AG08396 (cell line): ENCODE measurements at places on chromosomes 2 and 18.

DNA sequence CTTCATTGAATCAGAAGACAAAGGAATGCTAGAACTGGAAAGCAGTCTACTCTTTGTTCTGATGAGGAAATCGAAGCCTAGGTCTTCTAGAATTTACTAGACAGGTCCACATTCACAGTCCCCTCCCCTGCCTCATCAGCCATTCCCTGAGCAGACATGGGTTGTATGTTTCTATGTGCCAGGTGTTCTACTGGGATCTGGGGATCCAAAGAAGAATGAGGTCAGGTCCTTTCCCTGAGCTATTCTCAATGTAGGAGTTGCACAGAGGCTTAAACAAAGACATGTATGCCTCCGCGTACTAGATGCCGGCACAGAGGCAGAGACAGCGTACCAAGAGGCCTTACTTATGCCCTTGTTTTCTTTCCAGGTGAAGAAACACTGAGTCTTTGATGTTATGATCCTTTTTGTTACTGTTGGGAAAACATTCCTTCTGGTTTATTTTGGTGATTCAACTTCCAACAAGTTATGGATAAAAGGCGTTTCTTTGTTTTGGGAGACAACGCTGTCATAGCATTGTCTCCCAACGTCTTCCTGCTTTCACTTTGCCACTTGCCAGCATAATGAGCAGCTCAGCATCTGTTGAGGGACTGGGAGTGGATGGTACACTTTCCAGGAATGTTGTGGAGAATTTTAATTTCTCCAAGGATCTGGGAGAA lies 174.4 kb downstream of the ALPK2 start:
- DNase-seq = no peak

GRCh38 chr2:43034921-43035320 lies 191.5 kb downstream of the ZFP36L2 start:
- DNase-seq = no peak

- no peak for DNase-seq
Measured at GRCh38 chr2:214899751-214900150, 90.3 kb upstream of the BARD1 start.

DNA sequence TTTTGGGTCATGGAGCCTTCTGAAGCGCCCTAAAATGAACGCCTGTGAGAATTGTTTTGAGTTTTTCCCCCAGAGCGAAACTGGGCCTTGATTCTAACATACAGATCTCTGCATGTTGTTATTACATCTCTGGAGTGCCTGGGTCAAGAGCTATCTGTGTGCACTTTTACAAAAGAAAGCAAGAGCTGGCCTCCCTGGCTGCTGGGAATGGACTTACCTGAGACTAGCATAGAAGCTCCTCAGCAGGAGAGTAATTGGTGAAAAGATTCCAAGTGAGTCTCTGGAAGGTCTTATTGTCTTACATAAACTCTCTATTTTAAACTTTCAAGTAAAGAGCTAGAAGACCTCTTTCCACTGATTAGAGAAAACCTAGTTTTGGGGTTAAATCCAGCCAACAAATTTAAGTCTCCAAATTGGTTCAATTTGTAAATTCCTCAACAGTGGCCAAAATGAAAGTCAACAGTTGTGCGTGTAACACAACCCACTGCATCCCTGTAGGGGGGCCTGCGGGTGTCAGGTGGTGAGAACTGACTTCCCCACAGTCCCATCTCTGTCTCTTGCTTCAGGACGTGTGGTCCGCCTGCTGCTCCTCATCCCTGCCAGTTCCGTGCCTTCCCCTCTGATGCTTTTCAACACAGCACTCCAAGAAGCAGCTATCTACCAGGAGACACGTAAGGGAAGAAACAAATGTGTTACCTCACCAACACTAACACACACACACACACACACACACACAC lies 206.1 kb downstream of the SH3BP4 start:
- no peak for DNase-seq

DNA sequence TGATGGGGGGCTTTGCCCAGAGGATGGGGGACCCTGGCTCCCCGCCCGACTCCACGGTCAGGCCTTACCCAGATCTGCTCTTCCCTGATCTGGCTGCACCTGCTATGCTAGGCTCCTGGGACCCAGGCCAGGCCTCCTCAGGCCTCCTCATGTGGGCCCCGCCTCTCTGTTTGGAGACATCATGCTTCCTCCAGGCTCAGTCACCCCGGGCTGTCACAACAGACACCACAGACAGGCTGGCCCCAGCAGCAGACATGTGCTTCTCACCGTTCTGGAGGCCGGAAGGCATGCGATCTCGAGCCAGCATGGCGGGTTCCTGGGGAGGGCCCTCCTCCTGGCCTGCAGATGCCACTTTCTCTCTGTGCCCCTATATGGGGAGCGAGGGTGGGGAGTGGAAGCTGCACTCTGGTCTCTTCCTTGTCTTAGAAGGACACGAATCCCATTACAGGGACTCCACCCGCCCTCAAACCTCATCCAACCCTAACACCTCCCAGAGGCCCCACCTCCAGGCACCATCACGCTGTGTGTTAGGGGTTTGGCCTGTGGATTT lies 10.8 kb upstream of the NEU4 start:
- DNase-seq = peak; percentile 16

- DNase-seq = no peak
Measured at GRCh38 chr2:234404957-234405356, 91.9 kb downstream of the ARL4C start.

- DNase-seq = no peak
Measured at GRCh38 chr2:221372159-221372884, 199.8 kb downstream of the EPHA4 start.

- no peak for DNase-seq
Measured at GRCh38 chr2:239855863-239856587, 169.1 kb downstream of the NDUFA10 start.

DNA sequence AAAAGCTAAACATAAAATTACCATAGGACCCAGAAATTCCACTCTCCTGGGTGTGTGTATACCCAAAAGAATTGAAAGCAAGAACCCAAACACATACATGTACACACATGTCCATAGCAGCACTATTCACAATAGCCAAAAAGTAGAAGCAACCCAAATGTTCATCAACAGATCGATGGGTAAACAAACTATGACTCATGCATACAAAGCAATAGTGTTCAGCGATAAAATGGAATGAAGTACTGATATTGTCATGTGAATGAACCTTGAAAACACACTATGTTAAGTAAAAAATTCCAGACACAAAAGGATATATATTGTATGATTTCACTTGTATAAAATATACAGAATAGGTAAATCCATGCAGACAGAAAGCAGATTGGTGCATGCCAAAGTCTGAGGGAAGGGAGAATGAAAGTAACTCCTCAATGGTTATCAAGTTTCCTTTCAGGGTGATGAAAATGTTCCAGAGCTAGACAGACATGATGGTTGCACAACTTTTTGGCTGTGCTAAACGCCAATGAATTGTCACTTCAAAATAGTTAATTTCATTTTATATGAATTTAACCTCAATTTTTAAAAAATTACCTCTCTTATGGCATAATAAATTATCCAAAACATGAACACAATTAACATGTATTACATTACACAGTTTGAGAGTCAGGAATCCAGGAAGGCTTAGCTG lies 35.5 kb downstream of the GKN2 start:
- no peak for DNase-seq

DNA sequence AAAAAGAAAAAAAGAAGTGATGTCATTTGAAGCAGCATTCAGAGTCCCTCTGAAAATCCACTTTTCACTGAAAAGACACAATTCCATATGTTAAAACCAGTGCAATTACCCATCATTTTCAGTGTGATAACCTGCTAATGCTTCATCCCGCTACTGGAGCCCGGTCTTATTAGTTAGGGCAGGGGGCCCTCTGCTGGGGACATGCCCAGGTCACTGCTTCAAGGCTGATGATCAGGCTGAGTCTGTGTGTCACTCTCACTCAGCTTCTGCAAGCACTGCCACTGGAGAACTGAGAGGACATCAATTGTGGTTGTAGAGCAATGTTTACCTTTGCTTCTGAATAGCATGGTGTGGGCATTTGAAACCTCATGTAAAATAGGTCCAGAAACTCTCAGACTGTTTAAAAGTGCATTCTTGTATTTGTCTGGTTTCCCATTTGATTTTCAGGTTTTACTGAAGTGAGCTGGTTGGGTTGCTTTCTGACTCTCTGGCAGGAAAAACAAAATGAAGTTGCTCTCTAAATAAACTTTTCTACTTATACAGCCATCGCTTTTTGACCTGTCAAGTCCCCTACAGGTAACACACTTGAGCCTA lies 49.2 kb upstream of the NXPH2 start:
- DNase-seq = no peak

GRCh38 chr2:233363744-233364235 lies 9.5 kb downstream of the DGKD start:
- DNase-seq = no peak

GRCh38 chr18:47893047-47893446 lies 37.4 kb downstream of the SMAD2 start:
- no peak for DNase-seq

GRCh38 chr2:168255103-168255502 lies 7.7 kb upstream of the STK39 start:
- no peak for DNase-seq

- DNase-seq = no peak
Measured at GRCh38 chr2:96579422-96579821, 42.9 kb downstream of the ARID5A start.

DNA sequence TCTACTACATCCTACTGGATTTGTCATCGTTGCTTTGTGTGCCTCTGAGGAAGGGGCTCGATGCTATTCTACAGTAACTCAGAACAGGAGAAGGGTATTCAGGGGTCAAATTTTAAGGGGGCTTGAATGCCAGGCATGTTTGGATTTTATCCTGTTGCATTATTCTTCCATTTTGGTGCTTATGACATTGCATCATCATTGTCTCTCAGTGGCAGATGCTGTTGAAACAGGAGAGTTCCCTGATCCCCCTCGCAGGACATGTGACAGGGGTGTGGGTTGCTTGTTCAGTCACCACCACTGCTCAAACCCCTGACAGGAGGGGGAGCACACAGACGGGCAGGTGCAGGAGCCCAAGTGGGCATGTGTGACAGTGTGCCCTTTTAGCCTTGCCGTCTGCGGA lies 156.7 kb downstream of the SLC4A3 start:
- no peak for DNase-seq

DNA sequence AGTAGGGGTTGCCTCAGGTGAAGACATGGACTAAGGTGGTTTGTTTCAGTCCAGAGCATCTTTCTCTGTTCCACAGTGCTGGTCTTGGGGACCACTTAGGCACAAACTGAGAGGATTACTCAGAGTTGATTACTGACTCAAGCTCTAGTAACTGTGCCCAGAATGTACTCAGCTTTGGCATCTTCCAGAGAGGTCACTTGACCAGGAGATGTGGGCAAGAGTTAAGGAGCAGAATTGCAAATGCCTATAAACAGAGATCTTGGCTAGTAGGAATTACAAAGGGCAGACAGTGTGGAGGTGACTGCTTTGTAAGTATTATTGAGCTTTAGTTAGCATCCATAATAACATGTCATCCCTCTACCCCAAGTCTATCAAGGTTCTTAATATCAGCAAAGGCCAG lies 93.2 kb upstream of the CABLES1 start:
- no peak for DNase-seq

DNA sequence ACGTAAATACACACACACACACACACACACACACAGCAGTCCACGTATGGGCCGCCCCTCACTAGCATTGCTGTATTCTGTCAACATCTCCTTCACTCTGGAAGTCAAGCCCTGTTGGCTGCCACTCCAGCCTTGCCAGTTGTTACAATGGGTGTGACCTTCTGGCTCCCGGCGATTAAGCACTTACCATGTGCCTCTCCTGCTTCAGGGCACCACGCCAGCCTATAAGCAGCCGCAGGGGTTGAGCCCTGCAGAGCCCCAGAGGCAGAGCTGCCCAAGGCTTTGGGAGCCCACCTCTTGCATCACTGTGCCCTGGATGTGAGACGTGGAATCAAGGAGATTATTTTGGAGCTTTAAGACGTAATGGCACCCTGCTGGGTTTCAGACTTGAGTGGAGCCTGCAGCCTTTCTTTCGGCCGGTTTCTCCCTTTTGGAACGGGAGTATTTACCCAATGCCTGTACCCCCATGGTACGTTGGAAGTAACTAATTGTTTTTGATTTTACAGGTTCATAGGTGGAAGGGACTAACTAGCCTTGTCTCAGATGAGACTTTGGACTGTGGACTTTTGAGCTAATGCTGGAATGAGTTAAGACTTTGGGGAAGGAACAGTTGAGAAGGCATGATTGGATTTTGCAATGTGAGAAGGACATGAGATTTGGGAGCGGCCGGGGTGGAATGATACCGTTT lies 54.5 kb upstream of the ROCK2 start:
- no peak for DNase-seq

GRCh38 chr18:34807106-34807796 lies 97.2 kb downstream of the DTNA start:
- no peak for DNase-seq

DNA sequence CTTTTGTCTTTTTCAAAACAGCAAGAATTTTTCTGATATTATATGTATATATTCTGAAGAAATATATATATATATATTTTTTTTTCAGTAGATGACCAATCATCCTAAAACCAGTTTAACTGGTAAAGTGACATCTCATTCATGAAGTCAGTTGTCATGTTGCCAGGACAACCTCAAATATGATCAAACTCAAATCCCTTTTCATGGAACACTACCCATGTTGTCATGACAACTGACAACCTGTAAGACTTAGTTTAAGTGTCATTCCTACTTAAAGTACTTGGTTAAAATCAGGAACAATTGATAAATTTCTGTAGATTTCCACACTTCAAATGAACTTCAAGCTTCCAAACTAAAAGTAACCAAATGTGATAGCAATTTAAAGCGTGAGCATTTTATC lies 101.8 kb upstream of the ERBB4 start:
- DNase-seq = no peak

GRCh38 chr2:235968155-235968554 lies 200.0 kb downstream of the GBX2 start:
- DNase-seq = no peak

DNA sequence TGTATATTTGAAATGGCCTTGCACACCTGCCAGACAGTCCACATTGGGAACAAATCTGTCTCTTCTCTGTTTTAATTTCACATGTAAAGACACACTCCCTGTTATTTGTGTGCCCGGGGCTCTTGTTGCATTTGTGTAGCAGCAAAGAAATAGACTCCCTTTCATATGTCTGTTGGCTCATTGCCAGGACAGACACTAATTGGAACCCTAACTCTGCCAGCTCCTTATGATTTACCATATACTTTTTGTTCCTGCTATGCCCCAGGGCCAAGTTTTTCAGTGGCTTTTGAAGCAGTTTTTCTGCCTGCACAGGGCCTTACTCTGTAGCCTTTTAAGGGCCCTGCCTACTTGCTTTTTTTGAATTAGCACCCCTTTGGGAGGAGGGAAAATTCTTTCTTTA lies 396.9 kb downstream of the DLGAP1 start:
- no peak for DNase-seq

DNA sequence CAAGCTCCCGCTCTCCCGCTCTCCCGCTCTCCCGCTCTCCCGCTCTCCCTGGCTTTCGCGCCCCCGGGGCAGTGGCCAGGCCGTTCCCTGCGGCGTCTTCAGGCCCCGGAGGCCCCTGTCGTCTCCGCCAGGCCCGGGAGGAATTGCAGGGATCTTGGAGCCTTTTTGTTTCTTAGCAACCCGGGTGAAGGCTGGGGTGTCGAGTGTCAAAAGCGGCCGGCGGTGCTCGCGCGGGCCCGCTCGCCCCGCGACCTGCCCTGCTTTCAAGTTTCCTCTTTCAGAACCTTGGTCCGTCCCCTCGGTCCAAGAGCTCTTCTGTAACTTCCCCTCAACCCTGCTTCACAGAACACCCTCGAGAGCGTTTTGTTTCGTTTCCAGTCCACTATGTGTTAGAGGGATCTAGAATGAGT lies 1.4 kb downstream of the RNF138 start:
- peak; percentile 79 for DNase-seq
